ENCODE measurements at places on chromosomes 16 and 17.

DNA sequence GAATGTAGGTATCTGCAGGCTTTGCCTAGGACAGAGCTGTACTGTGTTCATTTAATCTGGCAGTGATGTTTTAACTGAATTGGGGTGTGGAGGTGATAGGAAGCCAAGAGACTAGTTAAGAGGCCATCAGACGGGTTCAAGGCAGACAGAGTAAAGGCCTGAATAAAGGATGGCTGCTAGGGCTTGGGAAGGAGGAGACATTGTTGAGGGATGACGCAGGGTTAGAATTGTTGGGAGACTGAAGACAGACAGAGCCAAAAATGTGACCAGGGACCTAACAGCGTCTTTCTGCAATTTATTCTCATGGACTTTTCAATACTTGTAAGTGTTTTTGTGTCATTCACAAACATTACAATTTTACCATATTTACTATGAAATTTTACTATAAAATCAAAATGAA is 48.6 kb upstream of the MYH10 start:
- DNase-seq = no peak

DNA sequence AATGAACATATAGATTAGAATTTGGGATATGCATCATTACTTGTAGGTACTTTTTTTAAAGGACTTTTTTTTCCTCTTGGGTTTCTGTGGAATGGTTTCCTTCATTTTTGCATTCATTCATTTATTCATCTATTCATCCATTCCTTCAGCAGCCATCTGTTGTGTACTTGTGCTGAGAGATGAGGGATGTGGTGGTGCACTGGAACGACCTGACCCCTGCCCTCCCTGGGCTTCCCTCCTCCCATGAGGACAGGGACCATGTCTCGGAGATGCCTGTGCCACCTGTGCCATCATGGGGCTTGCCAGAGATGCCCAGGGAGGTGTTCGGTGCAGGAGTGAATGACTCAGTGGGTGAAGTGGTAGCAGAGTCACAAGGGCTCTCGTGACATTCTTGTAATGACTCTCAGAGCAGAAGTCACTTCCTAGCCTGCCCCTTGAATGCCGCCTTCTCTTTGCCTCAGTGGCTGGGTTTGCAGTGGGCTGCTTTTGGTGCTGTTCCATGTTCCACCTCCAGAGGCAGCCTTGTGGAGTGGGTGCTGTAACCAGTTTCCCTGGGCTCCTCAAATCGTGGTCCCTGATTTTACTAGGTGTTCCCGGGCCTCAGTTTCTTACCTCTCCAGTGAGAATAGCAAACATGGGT is 43.9 kb downstream of the CLEC16A start:
- peak; percentile 64 for DNase-seq

DNA sequence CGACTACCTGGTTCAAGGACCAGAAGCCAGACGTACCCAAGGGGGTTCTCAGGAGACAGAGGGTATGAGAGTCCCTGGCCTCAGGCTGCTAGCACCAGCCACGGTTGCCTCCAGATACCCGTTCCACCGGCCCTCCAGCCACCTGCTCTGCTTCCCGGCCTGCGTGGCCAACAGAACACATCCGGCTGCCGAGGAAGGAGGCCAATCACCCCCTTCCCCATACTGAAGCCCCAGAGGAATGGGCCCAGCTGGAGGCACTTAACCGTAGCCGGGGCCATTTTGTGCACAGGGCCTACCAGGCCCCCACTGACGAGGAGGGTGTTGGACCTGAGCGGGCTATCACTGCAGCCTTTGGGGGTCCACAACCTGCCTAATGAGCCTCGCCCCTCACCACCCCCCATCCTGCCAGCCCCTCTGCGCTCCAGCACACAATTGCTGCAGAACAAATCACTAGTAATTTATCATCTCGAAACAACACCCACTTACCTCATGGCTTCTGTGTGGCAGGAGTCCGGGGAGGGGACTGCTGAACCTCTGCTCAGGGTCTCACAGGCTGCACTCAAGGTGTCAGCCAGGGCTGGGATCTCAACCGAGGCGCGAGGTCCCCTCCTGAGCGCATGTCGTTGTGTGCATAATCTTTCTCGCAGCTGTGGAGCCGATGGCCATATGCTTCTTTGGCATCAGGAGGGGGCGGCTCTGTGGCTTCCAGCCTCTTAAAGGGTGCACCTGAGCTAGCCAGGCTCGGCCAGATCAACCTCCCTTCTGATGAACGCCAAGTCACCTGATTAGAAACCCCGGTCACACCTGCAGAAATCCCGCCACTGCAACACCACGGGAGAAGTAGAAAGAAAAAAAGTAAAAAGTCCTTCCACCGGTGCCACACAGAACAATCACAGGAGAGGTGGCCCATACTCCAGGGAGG is 10.1 kb upstream of the KREMEN2 start:
- no peak for DNase-seq

GRCh38 chr17:68941761-68942160 is 13.4 kb downstream of the ABCA8 start:
- no peak for DNase-seq

DNA sequence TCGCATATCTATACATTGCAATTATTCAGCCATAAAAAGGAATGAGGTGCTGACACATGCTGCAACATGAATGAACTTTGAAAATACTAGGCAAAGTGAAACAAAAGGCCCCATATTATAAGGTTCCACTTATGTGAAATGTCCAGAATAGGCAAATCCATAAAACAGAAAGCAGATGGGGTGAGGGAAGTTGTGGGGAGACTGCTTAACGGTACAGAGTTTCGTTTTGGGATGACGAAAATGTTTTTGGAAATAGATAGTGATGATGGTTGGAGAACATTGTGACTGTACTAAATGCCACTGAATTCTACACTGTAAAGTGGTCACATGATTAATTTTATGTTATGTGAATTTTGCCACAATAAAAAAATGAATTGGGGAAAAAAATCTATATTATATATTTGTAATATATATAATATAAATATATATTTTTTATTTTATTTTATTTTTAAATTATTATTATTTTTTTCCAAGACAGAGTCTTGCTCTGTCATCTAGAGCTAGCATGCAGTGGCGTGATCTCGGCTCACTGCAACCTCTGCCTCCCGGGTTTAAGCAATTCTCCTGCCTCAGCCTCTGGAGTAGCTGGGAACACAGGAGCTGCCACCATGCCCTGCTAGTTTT is 4.2 kb upstream of the GNA13 start:
- DNase-seq = no peak

- DNase-seq = no peak
These were observed 32.4 kb downstream of the SIAH1 start for GRCh38 chr16:48352648-48353390.

GRCh38 chr16:26768385-26769010 is 298.2 kb upstream of the C16orf82 start:
- no peak for DNase-seq

- DNase-seq = no peak
These were observed 93.6 kb downstream of the WSCD1 start for GRCh38 chr17:6163612-6164333.

DNA sequence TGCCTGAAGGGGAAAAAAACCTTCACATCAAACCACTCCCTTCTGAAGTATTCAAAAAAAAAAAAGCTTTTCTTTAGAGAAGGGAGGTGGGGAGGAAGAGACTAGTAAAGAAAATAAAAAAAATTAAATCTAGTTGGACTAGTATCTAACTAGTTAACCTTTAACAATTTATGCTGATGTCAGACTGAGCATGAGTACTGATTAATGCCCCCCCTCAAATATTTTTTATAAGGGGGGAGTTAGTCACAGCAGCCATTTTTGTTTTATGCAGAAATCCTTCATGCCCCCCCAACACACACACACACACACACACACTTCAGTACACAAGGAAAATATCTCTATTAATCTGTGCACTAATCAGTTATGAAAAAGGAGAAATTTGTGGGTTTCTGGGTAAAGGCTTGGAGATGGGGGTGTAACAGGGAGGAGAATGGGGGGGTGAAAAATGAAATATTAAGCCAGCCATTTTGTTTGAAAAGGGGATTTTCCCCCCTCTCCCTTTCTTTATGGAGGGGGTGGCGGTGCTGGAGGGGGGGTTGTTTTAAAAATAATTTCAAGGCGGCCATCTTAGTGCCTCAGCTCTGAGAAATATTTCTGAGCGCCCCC is 4.7 kb upstream of the CHD3 start:
- DNase-seq = peak; percentile 27

- DNase-seq = no peak
These were observed 83.4 kb upstream of the CHMP6 start for GRCh38 chr17:80908211-80908610.

DNA sequence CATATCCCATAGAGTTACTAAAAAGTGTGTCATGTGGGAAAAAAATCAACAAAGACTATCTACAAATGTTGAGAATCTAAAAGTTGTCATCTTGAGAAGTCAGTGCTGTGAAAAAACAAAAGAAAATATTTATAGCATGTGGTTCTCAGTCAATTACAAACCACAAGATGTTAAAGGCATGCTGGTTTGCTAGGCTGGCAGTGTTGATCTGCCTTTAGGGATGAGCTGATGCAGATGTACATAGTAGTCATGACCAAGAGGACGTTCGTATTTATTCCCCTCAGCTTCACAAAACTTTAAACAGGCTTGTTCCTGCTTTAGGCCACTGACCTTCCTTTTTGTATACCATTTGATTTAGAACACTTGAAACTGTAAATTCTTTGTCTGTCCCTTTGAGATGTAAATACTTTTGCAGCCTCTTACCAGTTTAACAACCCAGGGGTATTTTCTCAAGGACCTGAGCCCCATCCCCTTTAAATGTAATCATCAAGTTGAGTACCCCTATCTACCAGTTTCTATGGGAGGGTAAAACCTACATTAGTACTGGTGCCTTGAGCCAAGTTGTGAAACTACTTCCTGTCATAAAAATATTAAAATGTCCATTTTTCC is 446.6 kb downstream of the KCNJ18 start:
- DNase-seq = no peak

DNA sequence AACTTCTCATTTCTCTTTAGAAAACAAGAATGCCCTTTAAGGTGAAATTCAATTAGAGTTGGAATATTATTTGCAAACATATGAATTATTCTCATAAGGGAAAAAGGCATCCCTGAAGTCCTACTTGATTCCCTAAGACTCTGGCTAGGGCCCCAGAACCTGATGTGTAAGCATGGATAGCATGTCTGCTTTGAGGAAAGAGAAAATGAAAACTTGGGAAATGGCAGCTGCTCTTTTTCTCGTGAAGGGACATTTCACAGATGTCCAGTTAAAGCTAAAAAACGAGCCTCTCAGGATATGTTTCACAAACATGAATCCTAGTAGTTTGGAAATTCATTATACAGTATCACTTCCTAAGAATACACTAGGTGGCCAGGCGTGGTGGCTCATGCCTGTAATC is 112.3 kb upstream of the CLEC3A start:
- DNase-seq = no peak

GRCh38 chr17:81402981-81403467 is 7.8 kb downstream of the BAHCC1 start:
- no peak for DNase-seq

- no peak for DNase-seq
These were observed 30.3 kb upstream of the RCVRN start for GRCh38 chr17:9935408-9935807.

DNA sequence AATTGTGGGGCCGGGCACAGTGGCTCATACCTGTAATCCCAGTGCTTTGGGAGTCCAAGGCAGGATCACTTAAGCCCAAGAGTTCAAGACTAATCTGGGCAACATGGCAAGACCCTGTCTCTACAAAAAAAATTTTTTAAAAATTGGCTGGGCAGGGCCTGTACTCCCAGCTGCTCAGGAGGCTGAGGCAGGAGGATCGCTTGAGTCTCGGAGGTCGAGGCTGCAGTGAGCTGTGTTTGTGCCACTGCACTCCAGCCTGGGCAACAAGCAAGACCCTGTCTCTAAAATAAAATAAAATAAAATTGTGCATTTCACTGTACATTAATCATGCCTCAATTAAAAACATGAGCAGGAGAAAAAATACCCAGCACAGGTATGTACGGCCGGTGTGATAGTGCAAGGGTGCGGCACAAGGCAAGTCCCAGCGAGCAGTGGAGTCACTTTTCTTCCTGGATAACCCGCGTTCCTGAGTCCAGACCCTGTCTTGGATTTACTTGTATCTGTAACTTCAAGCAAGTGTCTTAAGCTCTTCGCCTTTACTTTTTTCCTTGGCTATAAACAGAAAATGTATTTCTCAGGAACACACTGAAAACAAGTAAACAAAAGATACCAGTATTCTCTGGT is 11.4 kb downstream of the ZDHHC7 start:
- DNase-seq = no peak

DNA sequence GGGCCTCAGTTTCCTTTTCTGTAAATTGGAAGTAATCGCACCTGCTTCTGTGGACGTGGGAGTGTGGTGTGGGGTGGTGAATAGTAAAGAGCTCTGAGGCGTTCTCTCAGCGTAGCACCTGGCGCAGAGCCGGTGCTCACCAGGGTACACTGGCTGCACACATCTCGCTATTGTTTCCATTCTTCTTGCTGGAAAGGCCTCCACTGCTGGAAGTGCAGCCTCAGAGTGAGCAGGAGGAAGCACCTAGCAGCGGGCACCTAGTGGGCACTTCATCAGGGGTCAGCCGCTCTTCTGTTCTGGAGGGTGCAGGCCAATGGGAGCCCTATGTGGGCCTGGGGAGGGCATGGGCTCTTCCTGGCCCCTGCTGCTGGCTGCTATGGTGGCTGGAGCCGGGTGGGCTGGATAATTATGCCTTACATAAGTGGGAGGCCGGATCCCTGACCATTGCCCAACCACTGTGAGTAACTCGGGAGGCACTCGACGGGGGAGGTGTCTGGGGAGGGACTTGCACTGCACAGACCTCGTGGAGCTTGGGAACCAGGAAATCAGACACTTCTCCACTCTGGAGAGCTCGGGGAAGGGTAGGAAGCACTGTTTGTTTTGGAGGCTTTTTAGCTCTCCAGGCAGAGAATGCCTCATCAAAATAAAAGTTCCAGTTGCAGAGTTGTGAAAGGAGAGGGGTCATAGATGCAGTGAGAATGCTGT is 1.7 kb downstream of the MAP2K3 start:
- DNase-seq = no peak

DNA sequence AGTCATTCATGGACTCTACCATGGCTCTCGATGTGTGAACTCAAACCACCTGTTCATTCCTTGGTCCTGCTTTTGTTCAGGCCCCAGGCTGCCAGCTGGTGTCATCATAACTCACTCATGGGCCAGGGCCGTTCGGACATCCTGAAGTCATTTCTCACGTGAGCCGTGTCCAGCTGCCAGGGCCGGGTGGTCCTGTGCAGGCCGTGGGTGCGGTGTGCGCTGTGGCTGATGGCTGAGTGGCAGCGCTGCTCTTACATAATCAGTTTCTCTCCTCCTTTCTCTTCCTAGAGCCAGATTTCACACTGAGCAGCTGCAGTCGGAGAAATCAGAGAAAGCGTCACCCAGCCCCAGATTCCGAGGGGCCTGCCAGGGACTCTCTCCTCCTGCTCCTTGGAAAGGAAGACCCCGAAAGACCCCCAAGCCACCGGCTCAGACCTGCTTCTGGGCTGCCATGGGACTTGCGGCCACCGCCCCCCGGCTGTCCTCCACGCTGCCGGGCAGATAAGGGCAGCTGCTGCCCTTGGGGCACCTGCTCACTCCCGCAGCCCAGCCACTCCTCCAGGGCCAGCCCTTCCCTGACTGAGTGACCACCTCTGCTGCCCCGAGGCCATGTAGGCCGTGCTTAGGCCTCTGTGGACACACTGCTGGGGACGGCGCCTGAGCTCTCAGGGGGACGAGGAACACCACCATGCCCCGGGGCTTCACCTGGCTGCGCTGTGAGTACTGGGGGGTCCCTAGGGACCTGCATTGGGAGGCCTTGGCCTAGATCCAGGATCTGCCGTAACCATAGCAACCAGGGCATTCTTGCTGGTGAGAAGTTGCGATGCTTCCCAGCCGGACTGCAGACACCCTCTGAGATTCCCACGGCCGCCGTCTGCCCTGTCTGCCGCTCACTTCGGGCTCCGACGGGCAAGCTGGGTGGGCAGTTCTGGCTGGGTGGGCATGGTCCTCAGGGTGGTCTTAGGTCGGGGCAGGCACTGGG is at the start of gene IL34:
IL34 (plus strand) TSS at position 300 of the 982 bp plus-strand sequence; CDS start at position 689, 389 bp downstream.
- DNase-seq = no peak

Measured in stimulated activated CD4-positive, alpha-beta T cell treated with anti-CD3 and anti-CD28 coated beads, Interleukin-12 subunit alpha, Interleukin-12 subunit beta, amount 100 ng/mL, for 4 hours (primary cell).